Activated CD4-positive, alpha-beta memory T cell treated with anti-CD3 and anti-CD28 coated beads, Interleukin-2, amount 10 ng/mL, durations not matched to agents 7 days and 5 days (primary cell): ENCODE measurements at places on chromosomes 3 and 15.

DNA sequence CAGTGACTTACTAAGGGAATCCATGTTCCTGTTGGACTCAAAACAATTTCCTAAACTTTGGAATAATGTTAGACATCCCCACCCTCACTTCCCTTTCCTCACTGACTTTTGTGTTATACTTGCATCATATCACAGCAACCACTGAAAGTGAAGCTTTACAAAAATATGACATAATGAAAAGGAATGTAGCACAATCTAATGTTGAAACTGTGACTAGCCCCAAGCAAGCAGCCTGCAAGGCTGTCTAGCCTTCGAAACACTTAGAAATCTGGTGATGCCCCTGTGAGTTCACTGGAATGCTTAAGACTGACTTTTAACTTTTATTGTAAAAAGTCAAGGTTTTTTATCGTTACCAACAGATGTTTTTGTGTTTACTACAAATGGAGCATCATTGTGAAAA, 203.7 kb upstream of the ZNF385D start:
- H3K36me3 ChIP-seq: no peaks in the 10 kb centered on the region
- H3K4me1 ChIP-seq: no peaks in the 10 kb centered on the region
- DNase-seq: no peak
- no peak overlapping the region for H3K4me3 ChIP-seq

- H3K27me3 ChIP-seq: no peaks in the 10 kb centered on the region
- no peak for DNase-seq
- H3K4me3 ChIP-seq: no peak overlapping the region
- peaks cover 38% of the 10 kb centered on the region for H3K4me1 ChIP-seq
- H3K27ac ChIP-seq: no peak overlapping the region
These were observed 122.6 kb downstream of the ANO10 start for GRCh38 chr3:43499256-43499655.

GRCh38 chr3:4043867-4044575, 244.8 kb downstream of the LRRN1 start:
- H3K27me3 ChIP-seq: no peaks in the 10 kb centered on the region
- H3K4me1 ChIP-seq: no peaks in the 10 kb centered on the region
- H3K27ac ChIP-seq: no peak overlapping the region
- H3K36me3 ChIP-seq: no peaks in the 10 kb centered on the region

DNA sequence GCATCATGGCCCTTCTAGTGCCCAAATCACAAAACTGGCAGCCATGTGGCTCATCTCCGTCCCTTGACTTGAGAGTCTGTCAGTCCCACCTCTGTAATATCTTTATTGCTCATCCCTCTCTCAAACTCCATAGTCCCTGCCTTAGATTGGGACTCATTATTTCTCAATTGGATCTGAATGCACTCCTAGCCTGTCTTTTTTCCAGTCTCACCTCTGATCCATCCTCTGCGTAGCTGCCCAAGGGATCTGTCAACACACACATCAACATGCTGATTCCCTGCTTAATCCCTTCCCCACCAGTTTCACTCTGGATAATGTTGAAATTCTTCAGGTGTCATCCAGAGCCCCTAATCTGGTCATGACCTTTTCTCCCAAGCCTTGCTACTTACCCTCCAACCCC, 39.3 kb downstream of the NMNAT3 start:
- H3K36me3 ChIP-seq: no peaks in the 10 kb centered on the region
- no peaks in the 10 kb centered on the region for H3K27me3 ChIP-seq
- no peak for DNase-seq

DNA sequence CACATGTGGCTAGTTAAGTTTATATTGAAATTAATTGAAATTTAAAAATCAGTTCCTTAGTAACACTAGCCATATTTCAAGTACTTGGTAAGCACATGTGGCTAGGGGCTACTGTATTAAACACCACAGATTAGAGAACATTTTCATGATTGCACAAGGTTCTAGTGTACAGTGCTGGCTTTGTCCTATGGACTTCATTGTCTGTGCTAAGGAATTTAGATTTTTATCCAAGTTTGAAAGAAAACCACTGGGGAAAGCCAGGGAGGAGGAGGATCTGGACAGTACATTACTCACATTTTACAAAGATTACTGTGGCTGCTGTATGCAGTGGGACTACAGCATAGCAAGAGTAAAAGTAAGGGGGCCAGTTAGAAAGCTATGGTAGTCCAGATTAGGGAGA, 13.9 kb downstream of the STAC start:
- no peaks in the 10 kb centered on the region for H3K36me3 ChIP-seq
- H3K4me3 ChIP-seq: no peak overlapping the region
- H3K4me1 ChIP-seq: no peaks in the 10 kb centered on the region
- H3K27me3 ChIP-seq: no peaks in the 10 kb centered on the region
- no peak overlapping the region for H3K27ac ChIP-seq

GRCh38 chr3:51879937-51880336, 4.5 kb upstream of the IQCF5 start:
- no peak overlapping the region for H3K27ac ChIP-seq

GRCh38 chr3:132469326-132469725, 52.0 kb downstream of the DNAJC13 start:
- DNase-seq: no peak
- peaks cover 31% of the 10 kb centered on the region for H3K36me3 ChIP-seq

DNA sequence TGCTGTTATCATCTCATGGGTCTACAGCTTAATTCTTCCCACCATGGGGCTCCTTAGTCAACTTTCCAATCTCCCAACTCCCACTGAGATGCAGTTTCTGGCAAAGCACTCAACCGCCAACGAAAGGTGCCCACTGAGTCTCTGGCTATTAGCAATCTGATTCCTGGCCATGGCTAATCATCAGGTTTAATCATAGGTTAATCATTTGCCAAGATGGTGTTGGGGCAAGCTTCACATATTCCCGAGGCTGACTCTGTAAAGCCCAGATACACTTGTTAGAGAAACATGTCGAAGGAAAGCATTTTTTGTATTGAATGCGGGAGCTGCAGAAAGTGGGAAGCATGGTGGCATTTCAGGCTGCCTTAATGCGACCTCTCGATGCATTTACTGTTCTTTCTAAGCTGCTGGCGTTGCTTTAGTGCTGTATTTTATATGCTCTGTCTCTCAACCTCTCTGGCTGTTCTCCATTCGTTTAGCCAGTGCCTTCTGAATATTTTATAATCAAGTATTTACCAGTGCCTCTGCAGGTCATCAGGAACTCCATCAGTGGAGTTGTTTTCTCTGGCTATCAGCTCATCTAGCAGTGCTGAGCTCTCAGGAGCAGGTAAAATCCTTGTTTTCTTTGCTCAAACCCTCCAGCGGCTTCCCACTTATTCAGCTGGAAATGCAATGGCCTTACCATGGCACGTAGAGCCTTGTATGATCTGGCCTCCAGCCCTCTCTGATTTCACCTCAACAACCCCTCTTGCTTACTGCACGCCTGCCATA, 67.0 kb downstream of the EDEM1 start:
- no peak overlapping the region for H3K4me3 ChIP-seq
- H3K36me3 ChIP-seq: no peaks in the 10 kb centered on the region
- H3K27me3 ChIP-seq: no peaks in the 10 kb centered on the region
- H3K4me1 ChIP-seq: no peaks in the 10 kb centered on the region
- H3K27ac ChIP-seq: no peak overlapping the region
- DNase-seq: no peak

GRCh38 chr3:143389388-143389787, 269.8 kb downstream of the CHST2 start:
- H3K4me1 ChIP-seq: no peaks in the 10 kb centered on the region
- H3K27me3 ChIP-seq: no peaks in the 10 kb centered on the region
- no peak for DNase-seq
- H3K27ac ChIP-seq: no peak overlapping the region

DNA sequence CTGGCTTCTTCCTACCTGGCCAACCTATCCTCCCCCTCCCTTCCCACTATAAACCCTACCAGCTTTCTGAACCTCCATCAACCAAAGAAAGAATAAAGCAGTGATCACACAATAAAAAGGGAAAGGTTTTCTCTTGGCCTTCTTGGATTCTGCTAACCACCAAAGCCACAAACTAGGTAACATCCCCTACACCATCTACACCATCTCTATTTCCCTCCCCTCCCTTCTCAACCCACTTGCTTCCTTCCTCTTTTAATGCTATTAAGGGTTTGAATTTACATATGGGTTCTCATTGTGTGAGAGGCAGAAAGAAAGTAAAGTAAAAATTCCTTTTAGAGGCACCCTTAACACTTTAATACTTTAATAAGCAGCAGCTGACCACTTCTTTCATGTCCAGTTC, 25.8 kb upstream of the RSL24D1 start:
- H3K27me3 ChIP-seq: no peaks in the 10 kb centered on the region
- peaks cover 66% of the 10 kb centered on the region for H3K36me3 ChIP-seq
- H3K4me1 ChIP-seq: peaks cover 82% of the 10 kb centered on the region
- H3K27ac ChIP-seq: peak overlapping the region; percentile 94
- DNase-seq: no peak

DNA sequence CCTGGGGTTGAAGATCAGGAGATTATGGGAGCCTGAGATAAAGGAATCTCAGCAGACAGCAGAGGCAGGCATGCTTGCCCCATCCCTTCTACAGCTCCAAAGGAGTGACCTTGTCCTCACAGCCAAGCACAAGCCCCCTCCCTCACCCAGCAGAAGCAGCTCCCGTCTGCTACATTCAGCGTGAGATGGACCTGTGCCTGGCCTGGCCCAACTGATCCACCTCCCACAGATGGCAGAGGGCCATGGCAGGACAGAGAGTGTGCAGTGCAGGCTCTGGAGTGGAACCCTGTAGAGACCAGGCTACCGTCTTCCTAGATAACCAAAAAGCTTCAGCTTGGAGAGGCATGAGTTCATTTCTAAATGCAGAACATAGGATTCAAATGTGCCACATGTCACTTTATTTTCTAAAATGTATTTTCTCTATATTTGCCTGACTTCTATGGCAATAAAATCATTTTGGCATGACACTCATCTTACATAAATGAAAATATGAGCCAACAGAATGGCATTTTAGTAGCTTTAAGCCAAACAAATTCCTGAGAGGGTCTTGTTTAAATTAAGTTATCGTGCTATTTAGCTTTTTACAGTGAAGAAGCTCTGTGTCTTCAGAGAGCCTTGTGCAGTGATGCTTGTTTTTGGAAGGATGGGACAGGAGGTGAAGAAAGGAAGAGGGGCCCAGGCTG, 43.7 kb downstream of the SLC12A8 start:
- peaks cover 5% of the 10 kb centered on the region for H3K36me3 ChIP-seq
- H3K27me3 ChIP-seq: peaks cover 35% of the 10 kb centered on the region
- no peak overlapping the region for H3K4me3 ChIP-seq
- no peaks in the 10 kb centered on the region for H3K4me1 ChIP-seq
- no peak overlapping the region for H3K27ac ChIP-seq

- H3K27ac ChIP-seq: no peak overlapping the region
- H3K27me3 ChIP-seq: peaks cover 20% of the 10 kb centered on the region
- DNase-seq: no peak
- no peaks in the 10 kb centered on the region for H3K36me3 ChIP-seq
- peaks cover 7% of the 10 kb centered on the region for H3K4me1 ChIP-seq
- H3K4me3 ChIP-seq: no peak overlapping the region
These were observed 28.6 kb downstream of the KCNAB1 start for GRCh38 chr3:156148946-156149381.

- H3K27me3 ChIP-seq: peaks cover 1% of the 10 kb centered on the region
- DNase-seq: no peak
- no peaks in the 10 kb centered on the region for H3K4me1 ChIP-seq
- H3K36me3 ChIP-seq: no peaks in the 10 kb centered on the region
These were observed 10.5 kb downstream of the LRRK1 start for GRCh38 chr15:100929641-100930042.

DNA sequence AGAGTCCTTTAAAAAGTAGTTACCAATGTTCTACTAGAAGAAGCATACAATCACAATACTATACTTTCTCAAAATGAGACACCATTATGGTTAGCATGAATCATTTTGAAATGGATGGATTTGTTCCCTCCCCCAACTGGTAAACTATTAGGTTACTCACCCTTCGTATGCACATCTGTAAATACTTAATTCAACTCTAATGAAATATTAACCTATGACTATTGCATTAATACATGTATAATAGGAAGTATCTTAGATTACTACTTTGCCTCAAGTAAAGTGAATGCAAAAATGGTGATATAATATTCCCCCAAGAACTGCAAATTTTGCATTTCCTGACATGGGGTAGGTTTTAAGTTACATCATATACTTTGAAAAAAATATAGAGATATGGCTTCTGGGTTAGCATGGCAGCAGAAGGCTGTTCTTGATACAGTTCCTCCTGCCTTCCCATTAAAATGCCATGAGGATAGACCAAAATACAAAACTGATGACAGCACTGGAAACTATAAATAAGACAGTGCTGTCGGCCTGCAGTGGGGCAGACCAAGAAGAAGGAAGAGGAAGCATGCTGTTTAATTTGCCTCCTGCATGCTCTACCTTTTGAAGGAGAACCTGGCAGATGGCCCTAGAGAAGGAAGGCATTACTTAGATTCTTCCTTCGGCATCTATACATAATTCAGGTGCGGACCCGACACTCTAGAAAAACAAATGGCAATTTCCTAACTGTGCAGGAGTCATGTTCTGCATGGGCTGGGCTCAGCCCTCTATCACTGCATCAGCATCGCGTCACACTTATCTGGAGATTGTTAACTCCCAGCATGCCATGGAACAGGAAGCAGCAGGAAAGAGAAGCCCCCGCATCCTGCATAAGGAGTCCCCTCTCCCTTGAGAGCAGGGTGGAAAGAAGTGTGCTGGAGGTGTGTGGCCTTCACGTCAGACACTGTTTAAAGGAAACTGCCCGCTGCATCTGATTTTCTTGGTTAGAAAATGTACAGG, 41.8 kb upstream of the NEO1 start:
- peaks cover 41% of the 10 kb centered on the region for H3K27me3 ChIP-seq
- no peak overlapping the region for H3K27ac ChIP-seq
- H3K4me3 ChIP-seq: no peak overlapping the region

- no peak overlapping the region for H3K4me3 ChIP-seq
- H3K4me1 ChIP-seq: no peaks in the 10 kb centered on the region
- H3K36me3 ChIP-seq: no peaks in the 10 kb centered on the region
- H3K27me3 ChIP-seq: no peaks in the 10 kb centered on the region
- H3K27ac ChIP-seq: no peak overlapping the region
- no peak for DNase-seq
These were observed 6.1 kb downstream of the GRAMD1C start for GRCh38 chr3:113844622-113845222.

DNA sequence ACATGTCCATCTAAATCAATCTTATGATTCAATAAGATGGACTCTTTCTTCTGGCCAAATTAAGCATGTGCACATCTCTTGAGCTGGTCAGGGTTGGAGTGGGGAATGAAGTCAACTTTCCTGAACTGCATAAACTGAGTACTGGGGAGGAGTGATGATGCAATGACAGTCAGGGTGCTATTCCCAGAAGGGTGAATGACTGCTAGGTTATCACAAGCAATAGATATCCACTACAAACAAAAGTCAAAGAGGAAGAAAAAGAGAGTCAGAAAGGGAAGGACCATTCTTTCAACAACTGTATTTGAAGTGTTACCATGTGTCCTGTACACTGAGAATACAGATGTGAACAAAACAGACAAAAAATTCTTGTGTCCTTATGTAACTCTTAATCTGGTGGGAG, 70.0 kb downstream of the ALCAM start:
- no peaks in the 10 kb centered on the region for H3K4me1 ChIP-seq
- no peaks in the 10 kb centered on the region for H3K36me3 ChIP-seq
- H3K27ac ChIP-seq: no peak overlapping the region

- H3K4me3 ChIP-seq: no peak overlapping the region
- no peaks in the 10 kb centered on the region for H3K4me1 ChIP-seq
- H3K36me3 ChIP-seq: no peaks in the 10 kb centered on the region
- no peak for DNase-seq
These were observed 407.3 kb downstream of the NAALADL2 start for GRCh38 chr3:175266478-175266877.

- no peaks in the 10 kb centered on the region for H3K36me3 ChIP-seq
- H3K27me3 ChIP-seq: no peaks in the 10 kb centered on the region
- DNase-seq: no peak
These were observed 47.0 kb downstream of the EXD1 start for GRCh38 chr15:41183581-41183980.

- no peak for DNase-seq
- no peaks in the 10 kb centered on the region for H3K36me3 ChIP-seq
- H3K27me3 ChIP-seq: no peaks in the 10 kb centered on the region
- H3K4me3 ChIP-seq: no peak overlapping the region
- no peak overlapping the region for H3K27ac ChIP-seq
These were observed 153.0 kb downstream of the IMPG2 start for GRCh38 chr3:101167376-101167775.
